ENCODE measurements at places on chromosomes 7 and 10.

GRCh38 chr7:49852619-49853462, 79.4 kb downstream of the VWC2 start:
- peak; percentile 7 for DNase-seq

DNA sequence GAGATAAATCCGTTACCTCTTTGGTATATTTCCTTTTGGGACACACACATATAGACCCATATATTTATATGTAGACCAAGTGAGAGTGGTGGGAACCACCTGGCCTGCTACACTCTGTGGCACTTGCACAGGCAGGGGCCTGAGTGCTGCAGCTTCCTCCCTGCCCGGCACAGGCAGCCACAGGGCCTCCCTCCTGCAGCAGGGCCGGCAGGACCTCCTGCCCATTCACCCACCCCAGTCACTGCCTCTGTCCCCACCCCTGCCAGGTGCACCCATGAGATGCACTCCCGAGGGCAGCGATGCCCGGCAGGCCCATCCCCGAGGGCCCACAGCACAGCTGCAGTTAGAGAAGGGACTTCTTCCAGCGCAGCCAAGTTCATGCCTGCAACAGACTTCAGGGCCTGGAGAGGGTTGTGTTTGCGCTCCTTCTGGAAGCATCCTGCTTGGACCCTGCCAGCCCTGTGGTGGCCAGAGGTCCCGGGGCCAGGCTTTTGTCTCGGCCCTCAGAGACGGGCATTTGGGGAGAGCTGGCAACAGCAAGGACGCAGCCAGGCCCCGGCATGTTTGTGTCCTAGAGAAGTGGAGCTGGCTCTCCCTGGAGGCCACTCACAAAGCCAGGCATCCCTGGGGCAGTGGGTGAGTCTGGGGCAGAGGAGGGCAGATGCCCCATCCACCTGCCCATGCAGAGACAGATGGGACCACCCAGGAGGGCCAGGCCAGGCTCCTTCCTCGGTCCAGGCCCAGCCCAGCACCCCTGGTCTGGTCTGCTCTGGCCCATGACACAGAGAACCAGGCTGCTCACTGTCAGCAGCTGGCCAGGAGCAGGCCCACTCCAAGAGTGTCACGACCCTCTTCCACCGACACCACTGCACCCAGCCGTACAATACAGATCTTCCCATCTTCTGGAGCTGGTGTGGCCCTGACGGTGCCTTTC, 41.4 kb downstream of the PWWP2B start:
- DNase-seq: no peak

DNA sequence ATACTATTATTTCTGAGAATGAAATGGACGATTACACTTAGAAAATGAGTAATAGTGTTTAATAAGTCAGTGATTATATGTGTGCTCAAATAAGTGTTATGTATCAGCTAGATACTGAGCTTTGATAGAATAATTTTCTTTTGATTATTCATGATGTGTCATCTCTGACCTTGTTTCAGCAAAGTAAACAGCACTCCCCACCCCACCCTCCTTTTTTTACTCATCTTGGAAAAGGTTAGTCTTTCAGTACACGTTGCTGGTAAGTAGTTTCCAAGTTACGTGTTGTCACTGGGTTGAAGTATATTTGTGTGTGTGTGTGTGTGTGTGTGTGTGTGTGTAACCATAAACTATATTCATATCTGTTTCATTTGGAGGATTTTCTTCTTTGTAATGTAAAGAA, 84.1 kb downstream of the GNAI1 start:
- DNase-seq: peak; percentile 38

- DNase-seq: no peak
Observed at GRCh38 chr7:78254726-78255055, 456.1 kb downstream of the PHTF2 start.

DNA sequence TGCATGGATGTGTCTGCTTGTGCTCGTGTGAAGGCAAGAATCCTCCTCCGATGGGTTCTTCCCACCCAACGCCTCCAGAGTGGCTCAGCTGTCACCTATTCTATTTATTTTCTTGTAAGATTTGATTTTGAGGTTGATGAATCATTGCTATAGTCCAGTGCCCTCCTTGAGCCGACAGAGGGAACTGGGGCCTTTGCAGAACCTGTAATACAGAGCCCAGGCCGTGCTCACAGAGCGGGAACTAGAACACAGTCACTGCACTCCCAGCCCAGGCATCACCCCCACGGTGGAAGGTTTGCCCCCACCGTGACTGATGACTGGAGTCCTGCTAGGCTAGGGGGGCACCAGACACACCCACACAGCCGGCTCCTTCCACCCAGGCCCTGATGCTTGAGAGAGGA, 2.0 kb downstream of the RARRES2 start:
- DNase-seq: no peak

GRCh38 chr7:73602721-73603651, 21.3 kb downstream of the MLXIPL start:
- no peak for DNase-seq

- DNase-seq: no peak
Observed at GRCh38 chr7:16021851-16022250, 335.4 kb upstream of the MEOX2 start.

DNA sequence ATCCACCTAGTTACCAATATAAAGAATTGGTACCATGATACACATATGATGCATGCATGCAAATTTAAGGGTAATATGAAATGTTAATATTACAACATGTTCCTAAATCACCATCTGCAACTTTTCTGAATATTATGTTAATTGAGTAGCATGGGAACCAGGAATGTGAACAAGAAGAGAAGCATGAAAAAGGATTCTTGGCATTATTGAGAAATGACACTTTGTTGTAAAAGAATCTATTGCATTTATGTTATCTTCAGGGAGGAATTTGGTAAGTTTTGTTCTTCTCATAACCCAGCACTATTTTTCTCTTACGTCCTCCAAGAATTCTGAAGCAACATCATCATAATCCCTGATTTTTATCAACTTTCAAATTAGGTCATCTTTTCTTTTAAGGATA, 159.9 kb upstream of the SLC25A13 start:
- DNase-seq: no peak

DNA sequence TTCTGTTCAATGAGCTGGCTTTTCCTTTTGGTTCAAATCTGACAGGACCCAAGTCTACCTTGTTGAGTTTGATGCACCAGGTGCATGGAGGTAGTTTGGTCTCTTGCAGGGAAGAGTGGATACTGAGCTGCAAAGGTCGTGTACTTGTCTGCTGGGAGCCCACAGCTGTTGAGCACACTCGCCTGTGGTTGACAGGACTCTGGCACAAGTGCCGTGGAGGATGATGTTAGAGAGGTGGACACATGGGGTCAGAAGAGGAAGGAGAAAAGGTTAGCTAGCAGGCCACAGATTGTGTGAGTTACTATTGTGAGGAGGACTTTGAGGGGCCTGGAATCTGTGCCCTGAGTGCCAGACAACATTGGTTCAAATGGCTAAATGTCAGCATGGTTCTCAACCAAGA, 197.3 kb downstream of the CREB5 start:
- no peak for DNase-seq

DNA sequence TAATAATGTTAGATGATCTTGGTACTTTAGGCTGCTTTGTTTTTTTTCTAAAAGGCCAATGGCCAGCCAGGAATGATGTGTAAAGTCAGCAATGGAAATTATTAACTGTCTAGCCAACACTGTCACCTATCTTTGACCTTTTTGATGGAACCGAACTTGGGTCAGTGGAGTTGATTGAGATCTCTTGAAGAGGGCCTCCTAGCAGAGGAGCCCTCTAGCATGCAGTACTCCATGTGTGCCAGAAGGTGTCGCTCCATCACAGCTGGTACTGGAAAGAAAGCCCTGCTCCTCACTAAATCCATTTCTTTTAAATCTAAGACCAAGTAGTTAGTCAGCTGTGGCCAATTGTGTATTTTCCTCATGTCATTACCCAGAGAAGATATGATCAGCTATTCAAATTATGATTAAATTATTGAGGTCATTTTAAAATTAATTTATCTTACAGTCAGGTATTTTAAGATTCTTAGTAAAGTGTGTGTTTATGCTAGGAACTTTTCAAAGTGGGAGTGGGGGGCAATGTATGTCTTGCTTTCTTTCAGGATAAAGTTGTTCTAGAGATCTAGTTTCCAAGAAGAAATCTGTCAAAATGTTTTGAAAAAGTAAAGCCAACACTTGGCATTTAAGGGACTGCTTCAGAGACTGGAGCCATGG, 33.1 kb upstream of the CROT start:
- peak; percentile 61 for DNase-seq

- no peak for DNase-seq
Observed at GRCh38 chr10:15419279-15419874, 48.3 kb upstream of the FAM171A1 start.
